ENCODE measurements at places on chromosomes 2 and 18.

GRCh38 chr18:3211236-3211992, 8.4 kb downstream of the MYOM1 start:
- DNase-seq = no peak

- no peak for DNase-seq
Measured at GRCh38 chr2:52874466-52875106, 893.0 kb upstream of the CHAC2 start.

GRCh38 chr2:63424329-63425078, 163.8 kb downstream of the WDPCP start:
- no peak for DNase-seq

DNA sequence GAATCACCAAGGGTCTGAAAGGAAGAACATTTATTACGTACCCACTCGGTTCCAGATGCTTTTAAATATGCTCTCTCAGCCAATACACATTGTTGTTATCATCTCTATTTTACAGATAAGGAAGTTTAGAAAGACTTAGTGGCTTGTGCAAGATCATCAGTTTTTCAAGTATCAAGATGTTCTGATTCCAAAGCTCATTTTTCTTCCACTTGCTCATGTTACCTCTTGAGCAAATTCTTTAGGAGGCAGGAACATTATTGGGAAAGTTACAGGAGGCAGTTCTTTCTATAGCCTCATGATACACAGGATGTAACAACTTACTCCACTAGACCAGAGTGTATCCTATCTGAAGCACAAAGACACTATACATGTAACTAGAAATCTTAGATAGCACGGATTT, 65.0 kb upstream of the MMADHC start:
- no peak for DNase-seq

DNA sequence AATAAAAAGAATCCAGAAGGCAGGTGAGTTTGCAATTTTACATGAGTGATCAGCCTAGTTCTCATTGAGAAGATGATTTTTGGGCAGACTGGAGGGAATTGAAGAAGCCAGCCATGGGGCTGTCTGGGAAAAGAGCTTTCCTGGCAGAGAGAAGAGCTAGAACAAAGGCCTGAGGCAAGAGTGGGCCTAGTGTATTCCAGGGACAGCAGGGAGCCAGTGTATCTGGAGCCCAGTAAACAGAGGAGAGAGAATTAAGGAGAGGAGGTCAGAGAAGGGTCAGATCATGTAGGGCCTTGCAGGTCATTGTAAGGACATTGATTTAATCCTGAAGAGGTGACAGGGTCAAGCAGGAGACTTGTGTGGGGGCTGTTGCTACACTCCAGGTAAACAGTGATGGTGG, 195.8 kb downstream of the SATB2 start:
- DNase-seq = no peak

- no peak for DNase-seq
Measured at GRCh38 chr2:231655894-231656293, 52.4 kb upstream of the PTMA start.

- DNase-seq = no peak
Measured at GRCh38 chr2:112876971-112877361, 34.0 kb upstream of the IL37 start.

DNA sequence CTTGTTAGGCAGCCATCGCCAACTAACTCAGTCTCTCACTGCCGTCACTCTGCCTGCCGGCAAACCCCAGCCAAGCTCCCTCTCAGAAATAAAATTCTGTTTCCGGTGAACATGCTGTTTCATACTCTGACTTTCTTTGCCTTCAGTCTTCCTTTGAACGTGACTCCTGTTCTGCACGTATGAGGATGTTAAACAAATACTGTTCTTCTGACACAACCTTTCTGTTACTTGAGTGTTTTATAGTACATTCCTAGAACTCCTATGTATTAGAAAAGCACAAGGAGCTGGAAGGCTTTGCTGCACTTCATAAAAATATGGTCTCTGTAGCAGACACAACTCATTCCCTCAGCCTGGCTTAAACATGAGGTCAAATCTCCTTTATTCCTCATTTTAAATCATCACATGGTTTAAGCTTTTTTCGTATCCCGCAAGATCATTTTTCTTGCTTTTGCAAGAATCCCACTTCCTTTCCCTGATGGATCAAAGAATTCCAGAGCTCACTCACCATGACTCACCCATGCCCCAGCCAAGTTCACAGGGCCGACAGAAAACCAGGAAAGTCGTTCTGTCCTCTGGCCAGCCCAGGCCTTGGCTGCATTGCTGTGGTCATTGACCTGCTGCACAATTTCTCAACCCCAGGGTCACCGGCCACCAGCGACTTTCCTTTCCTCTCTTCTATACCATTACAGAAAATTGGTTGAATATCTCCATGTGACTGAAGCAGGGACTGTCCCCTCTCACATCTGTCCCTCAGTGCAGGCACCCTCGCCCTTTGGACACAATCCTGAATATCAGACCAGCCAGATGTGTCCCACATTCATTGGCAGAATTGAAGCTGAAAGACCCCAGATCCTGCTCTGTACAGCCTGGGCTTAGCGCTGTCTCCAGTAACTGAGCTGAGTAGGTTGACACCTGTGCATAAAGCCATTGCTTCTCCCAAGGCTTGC, 183.1 kb upstream of the ARL4C start:
- no peak for DNase-seq

DNA sequence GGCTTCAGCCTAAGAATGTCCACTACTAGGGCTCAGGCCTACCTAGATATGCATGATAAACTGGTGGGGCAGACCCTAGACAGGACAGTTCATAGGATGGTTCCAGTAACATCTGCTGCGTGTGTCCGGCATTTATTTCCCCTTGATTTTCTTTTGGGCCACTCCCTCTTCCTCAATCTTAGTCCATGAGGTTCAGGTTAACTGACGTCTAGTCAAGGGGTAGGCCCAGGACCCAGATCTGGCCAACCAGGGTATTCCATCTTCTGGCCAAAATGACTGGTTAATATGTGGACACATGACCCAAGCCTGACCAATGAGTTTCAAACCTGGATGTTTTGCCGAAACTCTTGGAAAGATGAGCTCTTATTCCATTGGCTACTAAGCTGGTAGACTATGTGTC, 15.2 kb downstream of the TMEM247 start:
- no peak for DNase-seq

GRCh38 chr18:61731693-61732376, 161.0 kb downstream of the RNF152 start:
- no peak for DNase-seq

- no peak for DNase-seq
Measured at GRCh38 chr2:65164426-65164891, 34.6 kb upstream of the RAB1A start.

DNA sequence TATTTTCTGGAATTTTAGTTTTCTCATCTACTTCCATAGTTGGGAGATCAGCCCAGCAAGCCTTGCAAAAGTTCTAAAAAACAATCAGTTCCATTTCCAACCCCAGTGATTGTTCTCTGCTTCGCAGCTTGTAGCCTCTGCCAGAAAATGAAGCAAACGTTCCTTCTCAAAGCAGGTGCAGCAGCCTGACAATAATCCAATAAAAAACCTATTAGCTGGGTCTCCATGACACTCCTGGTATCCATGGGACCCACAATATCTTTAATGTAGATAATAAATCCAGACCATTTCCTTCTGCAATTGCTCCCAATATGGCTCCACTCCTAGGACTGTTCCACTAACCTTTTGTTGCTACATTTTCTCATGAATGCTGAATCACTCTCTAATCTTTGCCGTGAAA, 140.8 kb upstream of the SETBP1 start:
- no peak for DNase-seq

- DNase-seq = no peak
Measured at GRCh38 chr2:23705771-23706612, 220.9 kb downstream of the ATAD2B start.

GRCh38 chr2:230850358-230850658, 14.4 kb upstream of the ITM2C start:
- DNase-seq = no peak

DNA sequence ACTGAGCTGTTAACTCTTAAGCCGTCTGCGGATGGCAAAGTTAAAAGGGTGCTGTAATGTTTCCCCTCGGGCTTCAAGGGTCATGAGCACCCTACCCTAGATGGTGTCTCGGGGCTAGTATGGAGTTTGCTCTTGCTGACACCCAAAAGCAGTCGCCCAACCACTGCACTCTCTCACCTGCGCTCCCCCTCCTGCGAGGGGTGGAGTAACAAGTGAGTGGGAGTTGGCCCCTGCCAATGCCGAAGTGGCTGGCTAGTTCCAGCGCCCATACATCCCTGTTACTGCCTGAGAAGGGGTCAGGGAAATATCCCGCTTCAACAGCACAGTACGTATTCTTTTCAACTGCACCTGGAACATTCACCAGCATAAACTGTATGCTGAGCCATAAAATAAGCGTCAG, 47.5 kb downstream of the FAM117B start:
- no peak for DNase-seq

GRCh38 chr18:75827751-75828287, 400.3 kb upstream of the SMIM21 start:
- DNase-seq = no peak

DNA sequence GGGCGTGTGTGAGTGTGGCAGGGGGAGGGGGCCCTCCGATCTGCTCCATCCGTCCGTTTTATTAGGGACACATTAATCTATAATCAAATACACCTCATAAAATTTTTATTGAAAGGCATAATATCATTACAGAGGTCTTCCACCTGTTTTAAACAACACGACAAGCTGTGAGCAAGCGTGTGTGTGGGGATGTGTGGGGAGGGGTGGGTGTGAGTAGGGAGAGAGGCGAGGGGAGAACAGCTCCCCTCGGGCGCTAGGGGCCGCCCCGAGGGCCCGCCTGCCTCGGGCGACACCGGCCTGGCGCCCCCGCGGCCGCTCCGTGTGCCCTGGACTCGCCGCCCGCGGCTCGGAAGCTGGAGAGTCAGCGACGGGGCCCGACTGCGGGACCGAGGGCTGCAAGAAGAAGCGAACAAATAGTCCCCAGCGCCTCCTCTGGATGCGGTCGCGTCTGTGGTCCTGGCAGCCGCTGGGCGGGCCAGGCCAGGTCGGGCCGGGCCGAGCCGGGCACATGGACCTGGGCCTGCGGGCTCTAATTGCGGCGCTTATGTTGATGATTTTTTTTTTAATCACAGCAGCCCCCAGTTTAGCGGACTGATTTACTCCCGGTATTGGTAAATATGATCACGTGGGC, 352 bp upstream of the HOXD9 start:
- DNase-seq = no peak

DNA sequence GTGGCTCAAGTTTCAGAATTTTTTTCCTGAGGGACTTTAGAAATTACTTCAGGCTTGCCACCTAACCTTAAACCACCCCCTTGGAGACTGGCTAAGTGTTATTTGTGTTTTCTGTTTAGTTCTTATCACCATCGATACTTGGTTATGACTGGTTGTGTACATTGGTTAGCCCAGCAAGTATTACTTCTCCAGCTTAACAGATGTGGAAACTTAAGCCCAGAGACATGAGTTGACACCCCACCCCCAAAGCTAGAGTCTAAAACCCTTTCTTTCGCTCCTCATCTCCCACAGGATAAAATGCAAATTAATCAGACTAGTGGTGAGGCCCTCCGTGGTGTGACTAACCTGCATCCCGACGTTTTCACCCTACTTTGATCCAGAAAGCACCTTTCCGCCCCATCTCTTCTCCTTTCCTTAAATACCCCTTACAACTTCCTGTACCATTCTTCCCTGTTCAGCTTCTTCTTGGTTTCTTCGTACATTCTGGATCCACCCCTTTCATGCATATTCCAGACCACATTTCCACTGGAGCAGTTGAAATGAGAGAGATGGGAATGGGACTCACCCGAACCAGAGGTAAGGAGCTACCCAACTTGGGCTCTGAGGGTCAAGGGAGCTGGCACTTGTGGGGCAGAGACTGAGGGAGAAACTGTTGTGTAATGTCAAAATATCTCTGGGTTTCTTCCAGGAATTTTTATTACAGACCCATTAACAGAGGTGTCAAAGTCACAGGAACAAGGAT, 819 bp upstream of the MAP3K2 start:
- peak; percentile 66 for DNase-seq

GRCh38 chr2:133193544-133194361, 374.5 kb downstream of the NCKAP5 start:
- no peak for DNase-seq

All from T-helper 1 cell (primary cell).